Astrocyte (in vitro differentiated cells and primary cell): ENCODE measurements at places on chromosomes 2 and 18. TPM values are rescaled to one million over a fixed set of nuclear protein-coding genes. Genes with fewer than 3 reads are reported as not detected.

Gene FRZB
- total RNA-seq: 0.67 and 0.77 TPM in 2 replicates

Gene COL3A1
- total RNA-seq: 350 and 458 TPM in 2 replicates

Gene APOB
- 0.05 and 0.07 TPM in 2 replicates for total RNA-seq

Gene MFSD2B
- total RNA-seq: 0.10 and 0.34 TPM in 2 replicates

- DNase-seq: no peak
These were observed 53.9 kb downstream of the SH3BP4 start for GRCh38 chr2:235005603-235006259.

- DNase-seq: no peak
These were observed 684.4 kb downstream of the NRXN1 start for GRCh38 chr2:50347358-50348044.

DNA sequence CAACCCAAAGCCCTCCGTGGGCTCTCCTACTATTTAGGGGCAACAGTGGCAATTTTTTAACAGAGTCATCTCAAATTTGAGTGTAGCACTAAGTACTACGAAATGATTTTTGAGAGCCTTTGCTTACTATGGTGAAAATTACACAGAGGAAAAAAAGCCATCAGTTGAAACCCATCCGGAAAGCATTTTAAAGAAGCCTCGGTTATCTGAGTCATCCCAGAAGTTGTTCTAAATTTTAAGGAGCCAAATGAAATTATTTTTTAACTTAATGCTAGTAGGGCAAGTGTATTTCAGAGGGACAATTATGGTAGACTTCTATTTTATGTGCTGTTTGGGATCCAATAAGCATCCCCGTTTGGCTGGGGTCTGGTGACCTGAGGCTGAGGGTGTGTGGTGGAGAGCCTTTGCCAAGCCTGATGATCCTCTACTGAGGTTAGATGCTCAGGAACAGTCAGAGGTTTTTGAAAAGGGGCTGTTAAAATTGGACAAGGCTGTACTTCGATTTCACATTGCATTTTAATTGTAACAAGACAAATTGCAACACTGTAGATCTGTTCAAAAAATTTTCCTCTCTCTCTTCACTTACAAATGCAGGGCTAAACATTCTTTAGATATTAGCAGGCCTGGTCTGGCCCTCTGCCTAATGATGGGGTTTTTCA is 47.0 kb downstream of the RAPGEF4 start:
- no peak for DNase-seq

GRCh38 chr2:68236876-68237275 is 15.5 kb downstream of the PPP3R1 start:
- DNase-seq: peak; percentile 44

DNA sequence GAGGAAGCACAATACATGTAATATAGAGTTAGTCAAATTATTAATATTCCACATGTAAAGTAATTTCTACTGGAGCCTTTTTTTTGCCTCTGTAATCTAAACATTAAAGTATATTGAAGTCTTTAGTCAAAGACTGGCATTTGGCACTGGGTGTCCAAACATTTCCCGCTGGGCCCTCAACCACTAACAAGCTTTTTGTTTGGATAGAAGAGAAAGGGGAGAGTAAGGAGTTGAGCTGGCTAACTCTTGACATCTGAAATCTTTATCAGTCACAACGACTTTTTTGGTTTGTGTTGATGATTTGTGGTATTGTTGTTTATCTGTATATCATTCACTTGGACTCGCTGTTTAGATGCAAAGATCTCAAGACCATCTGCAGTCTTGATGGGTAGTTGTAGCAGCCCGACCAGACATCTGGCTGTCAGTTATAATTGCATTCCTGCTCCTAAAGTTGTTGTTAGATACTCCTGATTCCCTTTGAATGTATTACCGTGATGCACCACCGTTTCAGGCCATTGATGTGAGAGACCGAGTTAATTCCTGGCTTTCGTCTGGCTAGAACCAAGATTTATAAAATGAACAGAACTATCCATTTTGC is 379.6 kb downstream of the MTX2 start:
- DNase-seq: no peak

- DNase-seq: no peak
These were observed 10.9 kb upstream of the RAPGEF4 start for GRCh38 chr2:172724724-172725123.

GRCh38 chr2:207779523-207779922 is 9.8 kb upstream of the FZD5 start:
- no peak for DNase-seq

DNA sequence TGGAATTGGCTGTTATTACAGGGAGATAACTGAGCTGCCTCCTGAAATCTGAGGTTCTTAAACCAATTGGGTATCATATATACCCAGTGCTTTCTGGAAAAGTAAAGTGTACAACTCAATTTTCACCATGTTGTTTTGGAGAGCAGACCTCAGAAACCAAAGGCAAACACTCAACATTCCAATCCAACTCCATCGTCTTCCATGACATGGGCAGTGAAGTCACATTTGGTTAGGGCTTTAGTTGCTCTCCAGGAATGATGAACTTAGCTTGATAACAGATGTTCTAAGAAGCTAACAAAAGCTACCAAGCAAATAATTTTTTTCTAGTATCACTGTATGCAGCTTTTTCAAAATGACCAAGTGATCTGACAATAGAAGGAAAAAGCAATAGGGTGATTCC is 107.0 kb upstream of the SLC35G4 start:
- DNase-seq: peak; percentile 68

- DNase-seq: peak; percentile 12
These were observed 18.0 kb downstream of the ZC3H15 start for GRCh38 chr2:186503827-186504606.

GRCh38 chr2:170503971-170504809 is 210.9 kb upstream of the SP5 start:
- DNase-seq: no peak

- DNase-seq: no peak
These were observed 56.3 kb downstream of the DNAH7 start for GRCh38 chr2:196012314-196012713.

GRCh38 chr2:43461453-43462073 is 134.3 kb downstream of the THADA start:
- no peak for DNase-seq
